ENCODE measurements at places on chromosomes 4 and X. TPM values are rescaled to one million over a fixed set of nuclear protein-coding genes. Genes with fewer than 3 reads are reported as not detected.

Gene F9
- total RNA-seq: not detected

Gene RS1
- not detected for total RNA-seq

Gene P2RY4
- not detected for total RNA-seq

Gene STOX2
- total RNA-seq: not detected

Gene SSX1
- total RNA-seq: not detected

- DNase-seq: no peak
Observed at GRCh38 chr4:117135634-117136354, 50.4 kb upstream of the TRAM1L1 start.

DNA sequence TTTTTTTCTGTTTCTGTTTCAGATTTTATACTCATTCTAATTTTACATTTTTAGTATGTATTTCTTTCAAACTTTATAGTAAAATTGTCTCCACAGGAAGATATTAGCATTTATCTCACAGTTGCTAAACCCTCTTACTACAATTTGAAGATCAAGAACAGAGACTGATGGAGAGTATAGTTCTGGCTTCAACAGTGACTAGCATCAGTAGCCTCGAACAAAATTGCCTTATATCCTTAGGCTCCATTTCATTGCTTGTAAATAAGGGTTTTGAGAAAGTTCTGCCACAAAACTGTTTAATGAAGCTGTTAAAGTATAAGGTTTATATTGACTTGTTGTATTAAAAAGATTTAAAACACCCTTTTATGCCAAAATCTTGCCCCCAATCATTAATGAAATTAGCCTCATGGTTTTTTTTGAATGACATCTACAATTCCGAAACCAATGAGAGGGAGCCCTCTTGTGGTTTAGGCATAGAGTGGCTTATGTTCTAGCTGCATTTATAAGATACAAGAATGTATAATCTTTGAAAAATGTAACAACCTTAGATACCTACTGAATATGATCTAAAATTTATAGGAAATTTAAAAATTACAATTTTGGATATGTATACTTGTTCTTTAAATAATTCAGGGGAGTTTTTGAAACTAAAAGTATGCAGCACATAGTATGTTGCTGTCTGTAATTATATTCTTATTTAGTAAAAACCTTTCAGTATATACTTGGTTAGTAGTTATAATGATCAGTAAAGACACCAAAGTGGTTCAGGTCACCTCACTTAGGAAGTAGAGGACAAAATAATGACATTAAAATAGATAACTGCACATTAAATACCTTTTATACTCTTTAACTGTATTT is 109.8 kb upstream of the HPGD start:
- no peak for DNase-seq

GRCh38 chr4:143367863-143368262 is 31.2 kb downstream of the GAB1 start:
- DNase-seq: no peak

GRCh38 chr4:53895137-53895536 is 169.3 kb downstream of the CHIC2 start:
- no peak for DNase-seq

GRCh38 chr4:139493176-139493575 is 39.3 kb downstream of the RAB33B start:
- DNase-seq: no peak

- peak; percentile 33 for DNase-seq
Observed at GRCh38 chr4:1583051-1583785, 100.9 kb downstream of the FAM53A start.

DNA sequence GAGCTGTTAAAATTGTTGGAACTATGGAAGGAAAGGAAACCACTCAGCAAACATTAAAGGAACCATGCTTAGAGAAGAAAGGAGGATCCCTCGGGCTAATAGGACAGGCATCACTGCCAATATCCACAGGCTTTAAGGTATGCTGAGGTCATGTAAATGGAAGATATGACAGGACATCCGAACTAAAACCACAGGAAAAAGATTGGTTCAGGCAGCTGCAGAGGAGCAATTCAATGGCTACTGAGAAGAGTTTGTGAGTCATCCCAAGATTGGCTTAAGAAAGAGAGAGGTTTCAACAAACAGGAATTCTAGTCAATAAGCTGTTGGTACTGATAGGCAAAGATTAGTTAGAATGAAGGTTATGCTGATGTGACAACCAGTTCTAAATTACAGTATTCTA is 106.4 kb upstream of the FAM241A start:
- DNase-seq: no peak

- no peak for DNase-seq
Observed at GRCh38 chr4:151422854-151423253, 13.9 kb downstream of the FHIP1A start.

DNA sequence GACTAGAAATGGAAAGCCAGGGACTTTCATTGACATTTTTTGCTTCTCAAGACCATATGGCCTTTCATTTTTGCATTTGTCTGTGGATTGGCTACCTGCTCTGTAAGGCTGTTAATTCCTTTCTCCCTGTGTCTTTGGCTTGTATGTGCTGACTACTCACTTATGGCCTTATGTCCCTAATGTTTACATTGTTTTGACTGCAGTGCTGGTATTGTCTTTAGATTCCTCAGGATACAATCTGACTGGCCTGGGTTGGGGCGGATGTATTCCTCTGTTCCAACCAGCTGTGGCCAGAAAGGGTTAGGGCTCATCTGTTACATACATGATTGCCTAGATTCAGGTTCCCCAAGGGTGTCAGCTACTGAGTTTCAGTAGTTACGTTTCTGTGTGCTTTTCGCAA is 108.1 kb downstream of the RAPGEF2 start:
- no peak for DNase-seq
